Stimulated activated CD8-positive, alpha-beta memory T cell treated with anti-CD3 and anti-CD28 coated beads, Interleukin-4, amount 100 ng/mL, for 1 hour (primary cell): ENCODE measurements at places on chromosomes 12 and 14.
A peak's percentile ranks its signal among the peaks of the same experiment; 100 is the strongest.

DNA sequence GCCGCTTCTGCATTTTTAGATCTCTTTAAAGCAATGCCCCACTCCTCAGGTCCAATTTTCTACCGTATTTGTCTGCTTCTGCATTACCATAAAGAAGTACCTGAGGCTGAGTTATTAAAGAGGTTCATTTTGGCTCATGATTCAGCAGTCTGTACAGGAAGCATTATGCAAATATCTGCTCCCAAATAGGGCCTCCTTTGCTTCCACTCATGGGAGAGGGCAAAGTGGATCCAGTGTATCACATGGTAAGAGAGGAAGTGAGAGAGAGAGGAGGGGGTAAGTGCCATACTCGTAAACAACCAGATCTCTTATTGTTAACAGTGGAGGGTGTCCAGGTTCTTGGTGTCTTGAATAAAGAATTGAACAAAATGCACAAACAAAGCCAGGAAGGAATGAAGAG lies 316.1 kb upstream of the SEL1L start:
- no peak for DNase-seq

DNA sequence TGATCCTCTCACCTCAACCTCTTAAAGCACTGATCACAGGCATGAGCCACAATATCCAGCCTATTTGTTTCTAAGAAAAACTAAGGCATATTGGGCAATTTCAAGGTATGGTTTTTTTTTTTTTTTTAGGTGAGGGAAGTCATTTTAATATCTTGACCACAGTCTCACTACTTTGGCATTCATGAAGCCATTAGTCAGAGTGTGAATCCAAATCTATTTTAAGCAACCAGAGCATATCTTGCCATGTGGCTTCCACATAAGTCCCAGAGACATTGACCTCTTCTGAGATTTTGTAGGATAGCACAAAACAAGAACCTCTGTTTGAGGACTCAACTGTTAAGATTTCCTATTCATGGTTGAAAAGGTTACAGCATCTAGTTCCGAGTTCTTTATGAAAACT lies 130.3 kb upstream of the RBM19 start:
- no peak for DNase-seq

- DNase-seq = no peak
Measured at GRCh38 chr14:93824518-93825234, 36.4 kb upstream of the PRIMA1 start.

GRCh38 chr14:105181549-105182295 lies 610 bp upstream of the NUDT14 start:
- DNase-seq = no peak

DNA sequence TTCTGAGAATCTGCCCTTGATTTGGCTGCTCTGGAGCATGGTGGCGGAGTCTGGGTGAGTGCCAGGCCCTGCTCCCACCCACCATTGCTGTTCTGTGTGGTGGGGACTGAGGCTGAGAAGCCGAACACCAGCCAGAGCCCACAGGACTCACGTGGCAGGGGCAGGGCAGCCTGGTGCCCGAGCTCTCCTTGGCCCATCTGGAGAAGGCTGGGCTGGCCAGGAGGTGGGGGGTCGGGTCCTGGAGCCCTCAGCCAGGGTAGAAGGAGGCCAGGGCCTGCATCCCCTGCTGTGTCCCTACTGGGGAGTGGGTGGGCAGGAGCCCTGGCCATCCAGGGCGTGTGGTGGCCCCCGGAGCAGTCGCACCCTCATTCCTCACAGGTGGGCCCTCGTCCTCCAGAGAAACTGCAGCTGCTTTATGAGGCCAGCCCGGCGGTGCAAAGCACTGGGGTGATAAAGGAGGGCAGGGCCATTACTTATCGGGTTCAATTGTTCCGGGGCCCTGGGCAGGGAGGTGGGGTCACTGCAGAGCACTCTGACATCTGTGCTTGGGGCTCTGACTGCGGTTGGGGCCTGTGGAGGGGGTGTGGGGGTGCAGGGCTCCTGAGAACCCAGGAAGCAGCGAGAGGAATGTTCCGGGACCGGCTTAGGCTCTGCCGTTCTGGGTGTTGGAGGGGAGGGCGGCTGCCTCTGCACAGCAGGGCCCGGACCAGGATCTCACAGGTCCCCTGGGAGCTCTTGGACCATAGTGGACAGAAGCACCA lies 217.5 kb upstream of the C14orf180 start:
- DNase-seq = no peak

DNA sequence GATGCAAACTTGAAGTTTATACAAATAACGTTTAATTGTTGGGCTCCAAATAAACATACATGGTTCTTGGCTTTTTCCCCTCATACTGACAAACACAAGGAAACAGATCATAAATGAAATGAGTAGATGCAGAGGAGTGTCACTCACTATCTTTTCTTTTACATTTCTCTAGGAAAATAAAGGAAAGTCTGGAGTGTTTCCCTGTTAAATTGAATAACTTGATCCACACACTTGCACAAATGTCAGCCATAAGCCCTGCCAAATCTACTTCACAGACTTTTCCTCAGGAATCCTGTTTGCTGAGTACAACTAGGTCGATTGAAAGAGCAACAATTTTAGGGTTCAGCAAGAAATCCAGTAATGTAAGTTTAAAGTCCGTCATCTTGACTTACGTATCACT lies 175.3 kb downstream of the PLCZ1 start:
- no peak for DNase-seq

DNA sequence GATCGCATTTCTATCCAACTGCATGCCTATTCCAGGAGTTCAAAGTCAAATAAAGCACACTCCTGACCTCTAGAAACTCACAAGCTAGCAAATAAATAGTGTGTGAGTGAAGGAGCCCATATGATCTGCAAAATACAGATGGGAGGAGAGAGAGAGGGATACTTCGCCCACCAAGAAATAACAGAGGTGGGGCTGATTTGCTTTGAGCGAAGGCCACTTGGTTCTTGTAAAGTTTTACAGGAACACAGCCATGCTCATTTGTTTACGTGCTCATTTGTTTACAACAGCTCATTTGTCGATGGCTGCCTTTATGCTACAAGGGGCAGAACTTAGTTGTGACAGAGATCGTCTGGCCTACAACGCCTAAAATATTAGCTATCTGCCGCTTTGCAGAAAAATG lies 63.4 kb upstream of the GPATCH2L start:
- DNase-seq = no peak

DNA sequence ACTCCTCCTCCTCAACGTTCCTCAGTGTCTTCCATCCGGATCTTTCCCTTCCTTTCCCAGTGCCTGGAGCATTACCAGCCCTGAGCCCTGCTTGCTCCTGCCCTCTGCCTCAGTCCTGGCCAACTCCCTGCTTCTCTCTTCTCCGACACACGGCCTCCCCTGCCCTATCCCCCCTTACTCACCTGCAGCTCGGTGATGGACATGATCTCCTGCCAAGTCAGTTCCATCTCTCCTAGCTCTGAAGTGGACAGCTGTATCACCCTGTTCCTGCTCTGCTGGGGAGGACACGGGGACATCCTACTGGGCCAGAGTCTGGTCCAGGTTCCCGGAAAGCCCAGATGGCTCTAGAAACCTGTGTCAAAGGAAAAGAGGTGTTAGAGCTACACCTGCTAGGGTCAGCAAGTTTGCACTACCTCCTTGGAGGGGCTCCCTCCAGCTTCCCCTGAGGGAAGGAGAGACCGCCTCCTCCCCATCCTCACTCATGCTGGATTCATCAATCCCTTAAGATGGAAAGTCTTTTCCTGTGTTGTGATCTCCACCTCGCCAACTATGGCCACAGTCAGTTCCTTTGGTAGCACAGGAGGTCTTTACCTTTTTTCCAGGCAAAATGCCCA lies 5.8 kb downstream of the NFE2 start:
- no peak for DNase-seq

- no peak for DNase-seq
Measured at GRCh38 chr12:80708259-80708974, 983 bp downstream of the MYF6 start.

- DNase-seq = no peak
Measured at GRCh38 chr12:82299319-82300025, 58.7 kb downstream of the CCDC59 start.

- DNase-seq = no peak
Measured at GRCh38 chr14:55005071-55005470, 21.8 kb downstream of the WDHD1 start.

DNA sequence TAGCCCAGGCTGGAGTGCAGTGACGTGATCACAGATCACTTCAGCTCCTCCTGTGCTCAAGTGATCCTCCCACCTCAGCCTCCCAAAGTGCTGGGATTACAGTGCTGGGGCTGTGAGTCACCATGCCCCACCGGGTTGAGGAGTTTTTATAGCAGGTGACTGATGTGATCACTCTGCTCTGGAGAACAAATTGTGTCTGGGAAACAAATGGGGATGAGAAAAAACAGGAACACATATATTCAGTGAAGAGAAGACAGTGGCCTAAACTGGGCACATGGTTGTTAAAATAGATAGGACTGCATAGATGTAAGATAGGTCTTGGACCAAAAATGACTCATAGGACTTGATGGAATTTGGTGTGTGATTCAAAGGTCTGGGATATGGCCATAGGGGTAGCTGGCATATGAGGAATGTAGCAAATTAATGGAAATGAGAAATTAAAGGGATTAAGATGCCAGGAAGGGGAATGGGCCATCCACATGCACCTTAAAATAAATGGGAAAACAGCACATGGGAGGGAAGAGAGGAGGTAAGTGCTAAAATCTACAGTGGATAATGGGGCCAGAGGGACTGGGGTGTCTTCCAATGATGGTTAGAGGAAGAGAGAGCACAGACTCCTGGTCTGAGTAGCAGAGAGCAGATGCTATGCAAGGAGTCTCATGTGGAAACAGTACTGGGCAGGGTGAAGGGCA lies 11.2 kb downstream of the BCAT1 start:
- no peak for DNase-seq

DNA sequence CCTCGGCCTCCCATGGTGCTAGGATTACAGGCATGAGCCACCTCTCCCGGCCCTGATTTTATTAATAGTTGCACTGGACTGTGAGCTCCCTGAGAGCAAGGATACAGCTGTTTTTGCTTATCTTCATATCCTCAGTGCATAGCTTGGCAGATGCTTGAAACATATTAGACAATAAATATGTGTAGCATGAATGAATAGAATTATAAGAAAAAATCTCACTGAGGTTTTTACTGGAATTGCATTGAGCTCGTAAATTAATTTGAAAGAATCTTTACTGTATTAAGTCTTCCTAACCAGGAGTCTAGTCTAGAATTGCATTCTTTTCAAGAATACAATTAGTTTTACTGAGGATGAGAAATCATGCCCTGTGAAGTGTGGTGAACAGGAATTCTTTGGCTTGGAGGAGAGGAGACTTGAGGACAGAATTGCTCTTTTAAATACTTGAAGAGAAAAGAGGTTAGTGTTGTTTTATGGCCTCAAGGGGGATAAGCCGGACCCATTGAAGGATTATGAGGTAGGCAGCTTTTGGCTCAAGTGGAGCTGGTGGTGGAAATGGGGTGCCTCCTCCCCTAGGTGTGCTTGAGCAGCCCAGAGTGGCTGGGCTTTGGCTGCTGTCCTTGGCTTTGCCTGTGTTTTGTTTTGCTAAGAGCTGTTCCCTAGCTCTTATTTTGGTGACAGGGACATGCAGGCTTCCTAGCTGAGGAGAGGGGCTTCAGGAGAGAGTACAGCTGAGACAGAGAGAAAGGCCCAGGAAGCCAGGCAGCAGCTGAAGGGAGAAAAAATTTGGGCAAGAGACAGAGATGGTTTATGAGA lies 34.0 kb downstream of the PLEKHD1 start:
- DNase-seq = no peak

GRCh38 chr14:91877376-91877915 lies 10.1 kb upstream of the TC2N start:
- DNase-seq = no peak

DNA sequence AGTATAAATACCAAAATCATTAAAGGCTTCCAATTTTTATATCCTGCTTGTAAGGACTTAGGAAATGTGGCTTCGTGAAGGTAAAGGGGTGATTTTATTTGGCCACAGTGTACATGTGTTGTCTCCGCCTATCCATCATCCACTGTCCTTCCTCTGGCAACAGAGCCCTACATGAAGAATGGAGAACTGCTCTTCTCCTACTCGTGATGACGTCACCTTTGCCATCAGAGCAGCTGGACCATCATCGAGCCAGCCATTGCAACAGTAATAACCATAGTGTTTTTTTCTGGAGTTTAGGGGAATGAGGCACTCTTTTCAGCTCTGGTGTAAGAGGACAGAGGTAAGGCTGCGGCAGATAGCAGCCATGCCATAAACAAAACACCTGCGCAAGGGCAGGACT lies 19.2 kb downstream of the ITPR2 start:
- no peak for DNase-seq

DNA sequence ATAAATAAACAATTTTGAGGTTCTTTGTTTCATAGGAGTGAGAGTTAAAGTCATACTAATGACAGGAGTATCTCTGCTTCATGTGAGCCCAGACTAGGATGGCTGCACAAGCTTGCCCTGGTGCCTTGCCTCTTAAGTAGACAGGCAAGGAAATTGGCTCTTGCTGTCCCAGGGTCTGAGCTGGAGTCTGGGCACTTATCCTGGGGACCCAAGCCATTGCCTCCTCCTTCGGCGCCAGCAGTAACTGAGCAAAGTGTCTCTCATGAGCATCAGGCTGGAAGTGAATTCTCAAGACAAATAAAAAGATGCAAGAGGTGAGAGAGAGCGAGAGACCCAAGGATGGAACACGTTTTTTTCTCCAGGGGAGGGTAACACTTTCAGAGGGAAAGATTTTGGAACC lies 6.9 kb upstream of the FBXW8 start:
- DNase-seq = no peak

DNA sequence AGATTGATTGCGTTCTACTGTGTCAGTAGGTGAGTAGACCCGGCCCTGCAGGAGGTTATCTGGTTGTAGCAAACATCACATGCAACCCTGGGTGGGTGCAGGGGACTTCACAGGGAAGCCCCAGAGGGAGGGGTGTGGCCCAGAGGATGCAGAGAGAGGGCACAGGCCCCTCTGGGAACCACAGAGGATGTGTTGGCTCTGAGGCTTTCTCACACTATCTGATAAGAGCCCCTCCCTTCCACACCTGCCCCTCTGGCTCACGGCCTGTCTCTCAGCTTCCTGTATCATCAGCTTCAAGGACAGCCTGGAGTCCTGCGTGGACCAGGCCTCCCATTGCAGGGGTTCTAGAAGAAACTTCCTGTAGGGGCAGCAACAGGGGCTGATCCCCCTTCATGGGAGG lies 101.9 kb downstream of the RIN3 start:
- peak; percentile 63 for DNase-seq

GRCh38 chr12:19712041-19712440 lies 272.7 kb downstream of the AEBP2 start:
- DNase-seq = no peak
